ENCODE measurements at places on chromosomes 11 and 22. TPM values are rescaled to one million over a fixed set of nuclear protein-coding genes. Genes with fewer than 3 reads are reported as not detected.

DNA sequence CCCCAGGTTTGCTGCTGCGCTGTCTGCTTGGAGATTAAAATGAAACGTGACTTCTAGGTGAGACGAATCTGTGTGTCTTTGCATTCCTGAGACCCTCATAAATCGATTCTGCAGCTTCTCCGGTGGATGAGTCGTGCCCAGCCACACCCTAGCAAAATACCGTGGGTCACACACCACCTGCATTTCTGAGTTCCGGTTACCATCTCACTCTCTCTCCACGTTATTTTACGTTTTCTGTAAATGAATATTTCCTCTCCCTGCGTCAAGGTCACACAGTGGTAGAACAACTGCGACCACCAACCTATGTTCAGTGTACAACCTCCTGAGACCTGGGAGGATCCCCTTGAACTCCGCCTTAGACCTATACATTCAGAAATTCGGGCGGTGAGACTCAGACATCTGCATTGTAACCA is 1.1 kb downstream of the YWHAH start:
- DNase-seq: peak; percentile 10

- DNase-seq: no peak
Measured at GRCh38 chr22:50704510-50705218, 32.0 kb downstream of the SHANK3 start.

GRCh38 chr11:70142221-70142875 is 60.7 kb upstream of the FADD start:
- no peak for DNase-seq

- no peak for DNase-seq
Measured at GRCh38 chr11:94749369-94749768, 18.8 kb upstream of the AMOTL1 start.

- peak; percentile 35 for DNase-seq
Measured at GRCh38 chr22:35538801-35539321, 1.8 kb upstream of the RASD2 start.

DNA sequence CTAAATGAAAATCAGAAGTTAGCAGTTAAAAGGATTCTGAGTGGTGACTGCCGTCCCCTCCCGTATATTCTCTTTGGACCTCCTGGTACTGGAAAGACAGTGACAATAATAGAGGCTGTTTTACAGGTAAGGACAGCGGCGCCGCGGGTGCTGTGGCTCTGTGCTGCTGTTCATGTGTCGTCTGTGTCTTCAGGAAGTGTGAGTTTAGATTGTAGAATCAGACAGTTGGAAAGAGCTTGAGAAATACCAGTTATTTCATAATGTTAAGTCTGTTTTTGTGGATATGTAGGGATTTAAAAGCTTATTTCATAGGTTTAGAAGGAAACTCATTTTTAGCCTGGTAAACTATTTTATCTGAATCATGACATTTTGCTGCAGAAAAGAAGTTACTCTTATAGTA is 27.4 kb upstream of the PANX2 start:
- no peak for DNase-seq

DNA sequence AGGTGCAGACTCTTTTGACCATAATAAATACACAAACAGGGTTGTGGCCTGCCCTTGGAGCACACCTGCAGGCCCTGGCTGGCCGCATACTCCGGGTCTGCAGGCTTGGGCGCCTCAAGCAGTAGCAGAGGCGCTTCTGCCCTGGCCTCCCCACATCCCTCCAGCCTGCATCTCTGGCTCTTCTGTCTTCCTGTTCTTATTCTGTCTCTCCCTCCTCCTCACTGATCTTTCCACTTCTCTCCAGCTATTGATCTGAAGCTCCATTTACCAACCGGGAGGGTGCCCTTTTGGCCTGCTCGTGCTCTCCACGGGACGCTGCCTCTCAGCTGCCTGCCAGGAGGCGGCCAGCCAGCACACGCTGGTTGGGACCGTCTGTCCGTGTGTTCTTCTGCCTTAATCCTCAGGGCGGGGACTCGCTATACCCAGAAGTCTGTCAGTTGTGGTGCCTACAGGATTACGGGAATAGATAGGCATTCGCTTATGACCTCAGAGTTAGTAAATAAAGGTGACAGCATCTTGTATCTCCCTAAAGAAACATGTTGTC is 5.2 kb downstream of the UPB1 start:
- no peak for DNase-seq

- DNase-seq: no peak
Measured at GRCh38 chr22:49517667-49518185, 309.9 kb downstream of the BRD1 start.

- DNase-seq: no peak
Measured at GRCh38 chr11:5021996-5022395, 24.3 kb upstream of the OR52J3 start.

- DNase-seq: no peak
Measured at GRCh38 chr11:36273110-36273509, 16.1 kb downstream of the COMMD9 start.

The PDGFD gene
- not detected for total RNA-seq

The KCTD17 gene
- total RNA-seq: 30.1 TPM

The FAM83F gene
- total RNA-seq: 0.89 TPM

The FGF3 gene
- total RNA-seq: not detected

The DYNC2H1 gene
- 2.2 TPM for total RNA-seq

The DNAJB7 gene
- not detected for total RNA-seq

The DUSP8 gene
- 2.8 TPM for total RNA-seq
